ENCODE measurements at places on chromosomes 1 and 21.

- no peak for DNase-seq
Measured at GRCh38 chr1:56135864-56136147, 443.6 kb downstream of the PLPP3 start.

DNA sequence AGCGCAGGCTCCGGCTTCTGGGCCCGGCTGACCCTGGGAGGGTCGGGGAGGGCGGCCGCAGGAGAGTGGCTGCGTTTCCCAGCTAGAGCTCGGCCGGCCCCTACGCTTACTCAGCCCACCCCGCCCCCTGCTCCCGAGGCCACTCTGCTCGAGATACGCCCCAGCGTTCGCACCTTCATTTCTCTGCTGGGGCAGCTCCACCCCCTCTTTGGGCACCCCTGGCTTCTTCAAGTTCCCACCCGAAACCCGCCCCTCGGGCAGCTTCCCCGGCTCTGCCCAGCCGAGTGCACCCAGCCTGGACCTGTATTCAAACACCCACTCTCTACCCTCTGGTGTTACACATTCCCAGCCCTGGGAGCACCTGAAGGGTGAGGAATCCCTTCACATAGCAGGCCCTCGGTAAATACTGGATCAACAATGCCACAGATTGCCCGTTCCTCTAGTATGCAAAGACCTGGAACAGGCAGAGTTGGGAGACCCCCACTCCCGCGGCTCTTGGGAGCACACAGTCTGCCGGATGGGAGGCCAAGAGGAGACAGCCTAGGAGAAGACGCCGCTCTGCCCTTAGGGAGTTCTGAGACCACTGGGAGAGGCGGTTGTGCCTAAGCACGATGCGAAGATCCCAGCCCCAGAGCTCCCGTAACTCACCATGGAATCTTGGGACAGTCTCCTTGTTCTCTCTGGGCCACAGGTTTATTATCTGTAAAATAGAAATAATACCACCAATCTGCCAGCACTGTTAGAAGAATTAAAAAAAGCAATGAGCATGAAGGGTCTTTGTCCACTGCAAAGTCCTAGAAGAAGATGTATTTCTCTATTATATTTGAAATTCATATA, 566 bp upstream of the PAQR7 start:
- no peak for DNase-seq

GRCh38 chr1:17875171-17875881, 120.2 kb downstream of the ACTL8 start:
- no peak for DNase-seq

- DNase-seq, result no peak
Measured at GRCh38 chr1:100343897-100344296, 8.4 kb upstream of the CDC14A start.

- no peak for DNase-seq
Measured at GRCh38 chr1:77831976-77832711, 52.7 kb downstream of the MIGA1 start.

- no peak for DNase-seq
Measured at GRCh38 chr1:31436596-31437432, 23.8 kb downstream of the SERINC2 start.

GRCh38 chr1:209355415-209355814, 228.1 kb upstream of the CAMK1G start:
- no peak for DNase-seq
